ENCODE measurements at places on chromosomes 3 and 15. TPM values are rescaled to one million over a fixed set of nuclear protein-coding genes. Genes with fewer than 3 reads are reported as not detected.
A peak's percentile ranks its signal among the peaks of the same experiment; 100 is the strongest.

GRCh38 chr3:66592927-66593625 is 92.3 kb upstream of the LRIG1 start:
- peaks cover 9% of the 10 kb centered on the region for H3K27me3 ChIP-seq
- no peak overlapping the region for H3K27ac ChIP-seq
- no peaks in the 10 kb centered on the region for H3K4me1 ChIP-seq
- H3K36me3 ChIP-seq = no peaks in the 10 kb centered on the region
- DNase-seq = no peak

RASGRP1 gene
- total RNA-seq = 208 TPM

P2RY1 gene
- total RNA-seq = 0.05 TPM

- peaks cover 22% of the 10 kb centered on the region for H3K36me3 ChIP-seq
- DNase-seq = no peak
- no peak overlapping the region for H3K4me3 ChIP-seq
- H3K27me3 ChIP-seq = peaks cover 11% of the 10 kb centered on the region
Observed at GRCh38 chr15:68052431-68052830, 1.7 kb upstream of the PIAS1 start.

GRCh38 chr3:23271876-23272741 is 69.0 kb downstream of the UBE2E2 start:
- H3K4me3 ChIP-seq = no peak overlapping the region
- no peak for DNase-seq
- no peaks in the 10 kb centered on the region for H3K27me3 ChIP-seq
- H3K4me1 ChIP-seq = no peaks in the 10 kb centered on the region
- H3K27ac ChIP-seq = no peak overlapping the region

DNA sequence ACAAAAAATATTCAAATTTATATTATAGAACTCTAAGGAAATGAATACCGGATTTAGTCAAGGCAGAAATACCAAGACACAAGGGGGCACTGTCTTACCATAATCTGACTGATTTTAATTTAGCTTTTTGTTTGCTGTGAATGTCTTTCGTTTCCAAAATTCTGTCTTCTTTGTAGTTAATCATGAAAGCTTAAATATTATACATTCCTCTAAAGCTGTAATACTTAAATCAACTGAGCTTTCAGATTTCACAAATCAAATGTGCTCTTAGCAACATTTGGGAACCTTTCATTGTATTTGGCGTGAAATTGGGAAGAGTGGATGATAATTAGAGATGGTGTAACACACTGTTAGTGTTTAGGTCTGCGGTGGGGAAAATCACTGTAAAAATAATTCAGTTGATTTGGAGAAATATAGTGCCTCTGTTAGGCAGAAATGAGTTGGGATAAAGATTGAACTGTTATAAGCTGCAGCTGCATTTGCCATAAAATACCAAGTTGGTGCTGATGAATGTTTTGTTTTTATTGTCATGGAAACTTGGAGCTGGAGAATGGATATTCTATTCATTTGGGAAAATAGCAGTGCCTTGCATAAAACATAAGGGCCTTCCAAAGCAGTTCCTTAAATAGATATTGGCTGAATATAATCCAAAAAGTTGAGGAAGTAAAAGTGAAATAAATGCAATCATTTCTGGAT is 228.2 kb downstream of the TCF12 start:
- no peak overlapping the region for H3K27ac ChIP-seq
- H3K4me1 ChIP-seq = peaks cover 4% of the 10 kb centered on the region
- peaks cover 18% of the 10 kb centered on the region for H3K36me3 ChIP-seq

GRCh38 chr15:40091861-40092255 is 16.8 kb downstream of the BMF start:
- no peaks in the 10 kb centered on the region for H3K27me3 ChIP-seq
- H3K36me3 ChIP-seq = peaks cover 8% of the 10 kb centered on the region
- no peak for DNase-seq
- no peak overlapping the region for H3K4me3 ChIP-seq

DNA sequence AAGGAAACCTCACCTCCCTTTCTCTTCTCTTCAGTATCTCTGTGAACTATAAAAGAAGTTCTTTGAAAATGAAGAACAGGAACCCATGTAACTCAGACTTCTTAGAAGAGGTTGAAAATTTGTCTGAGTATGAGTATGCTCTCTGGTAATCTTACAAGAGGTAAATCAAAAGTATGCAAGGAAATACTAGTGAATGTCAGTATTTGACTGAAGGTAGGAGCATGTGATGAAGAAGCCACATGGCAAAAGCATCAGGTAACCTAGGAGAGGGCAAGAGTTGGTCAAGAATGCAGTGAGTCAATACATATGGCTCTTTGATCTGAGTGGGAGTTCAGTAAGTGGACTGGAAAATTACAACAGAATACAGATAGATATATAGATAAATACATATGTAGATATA is 133.0 kb upstream of the NECTIN3 start:
- H3K4me1 ChIP-seq = peaks cover 4% of the 10 kb centered on the region
- no peak overlapping the region for H3K4me3 ChIP-seq
- no peak overlapping the region for H3K27ac ChIP-seq

DNA sequence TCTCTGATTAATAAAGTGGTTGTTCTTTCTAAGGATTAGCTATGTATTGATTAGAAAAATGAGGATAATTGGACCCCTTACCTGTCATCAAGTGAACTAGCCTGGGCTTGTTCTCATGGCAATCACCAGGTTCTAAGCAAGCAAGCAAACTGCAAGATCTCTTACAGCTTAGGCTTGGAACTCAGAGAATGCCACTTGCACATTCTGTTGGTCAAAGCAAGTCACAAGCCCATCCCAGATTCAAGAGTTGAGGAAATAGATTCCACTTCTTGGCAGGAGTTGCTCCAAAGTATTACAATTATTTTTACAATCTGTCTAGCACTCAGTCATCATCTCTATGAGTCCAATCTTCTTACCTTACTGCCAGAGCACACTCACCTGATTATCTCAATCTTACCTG is 180.3 kb downstream of the SYNPR start:
- no peaks in the 10 kb centered on the region for H3K27me3 ChIP-seq
- no peaks in the 10 kb centered on the region for H3K4me1 ChIP-seq
- no peak overlapping the region for H3K27ac ChIP-seq

DNA sequence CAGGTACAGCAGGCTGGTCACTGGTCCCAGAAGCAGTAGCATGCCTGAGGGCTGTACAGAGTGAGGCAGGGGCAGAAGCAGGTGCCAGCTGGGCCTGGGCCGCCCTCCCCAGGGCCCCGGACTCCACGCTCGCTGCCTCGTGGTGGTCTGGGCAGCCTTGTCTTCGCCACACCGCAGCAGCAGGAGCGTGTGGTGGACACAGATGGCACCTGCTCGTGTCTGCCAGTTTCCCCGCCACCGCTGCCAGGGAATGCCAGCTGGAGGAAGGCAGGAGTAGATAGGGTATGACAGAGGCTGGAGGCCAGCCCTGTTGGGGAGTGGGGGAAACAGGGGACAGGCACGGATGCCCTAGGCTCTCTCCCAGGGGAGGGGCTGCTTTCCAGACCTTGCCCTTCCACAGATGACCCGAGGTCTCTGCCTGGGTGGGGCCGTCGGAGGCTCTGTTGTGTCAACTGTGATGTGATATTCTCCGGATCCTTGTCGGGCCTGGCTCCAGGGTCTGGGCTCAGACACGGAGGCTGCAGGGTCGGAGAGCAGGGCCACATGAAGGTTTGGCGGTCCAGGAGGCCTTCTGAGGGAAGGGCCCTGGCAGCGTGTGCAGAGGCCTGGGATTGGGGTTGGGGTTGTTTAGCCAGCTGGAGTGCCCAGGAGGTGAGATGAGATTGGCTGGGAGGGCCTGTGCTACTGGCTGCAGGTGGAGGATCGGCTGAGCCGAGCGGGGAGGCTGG is 33.6 kb downstream of the GOLGA6L10 start:
- no peak overlapping the region for H3K4me3 ChIP-seq
- H3K36me3 ChIP-seq = no peaks in the 10 kb centered on the region
- no peaks in the 10 kb centered on the region for H3K4me1 ChIP-seq
- DNase-seq = no peak
- peaks cover under 1% of the 10 kb centered on the region for H3K27me3 ChIP-seq

DNA sequence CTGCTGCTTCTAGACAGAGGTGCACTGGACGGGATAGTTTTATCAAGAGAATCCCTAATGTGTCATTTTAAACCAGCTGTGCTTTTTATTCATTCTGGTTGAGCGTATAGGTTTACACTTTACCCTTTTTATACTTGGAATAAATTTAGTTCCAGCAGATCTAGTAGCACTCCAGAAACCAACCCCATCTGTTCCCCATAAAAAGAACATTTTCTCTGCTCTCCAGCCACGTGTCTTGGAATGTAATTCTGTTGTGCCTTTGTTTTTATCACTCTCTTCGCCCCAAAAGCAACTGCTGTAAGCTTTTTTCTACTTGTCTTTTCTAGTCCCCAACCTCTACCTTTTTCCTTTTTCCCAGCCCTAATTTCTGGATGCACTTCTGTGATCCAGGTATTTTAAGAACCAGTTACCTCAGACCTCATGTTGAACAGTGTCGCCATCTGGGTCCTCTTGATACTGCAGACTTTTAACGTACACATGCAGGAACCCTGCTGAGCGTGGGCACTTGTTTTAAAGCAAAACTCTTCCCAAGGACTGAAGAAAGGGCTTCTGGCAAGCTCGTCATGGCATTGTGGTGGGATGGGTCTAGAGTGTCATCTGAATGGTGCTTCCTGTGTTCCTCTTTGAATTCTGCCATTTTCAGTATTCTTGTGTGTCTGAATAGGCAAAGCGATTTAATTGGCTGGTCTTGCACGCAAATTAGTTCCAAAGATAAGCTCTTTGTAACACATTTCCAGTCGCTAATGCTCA is 5.7 kb upstream of the EXOG start:
- no peaks in the 10 kb centered on the region for H3K27me3 ChIP-seq
- DNase-seq = no peak
- H3K4me3 ChIP-seq = no peak overlapping the region
- no peak overlapping the region for H3K27ac ChIP-seq
- H3K36me3 ChIP-seq = no peaks in the 10 kb centered on the region
- peaks cover 2% of the 10 kb centered on the region for H3K4me1 ChIP-seq

LTK gene
- 5.2 TPM for total RNA-seq

- no peak for DNase-seq
- H3K36me3 ChIP-seq = no peaks in the 10 kb centered on the region
- no peak overlapping the region for H3K4me3 ChIP-seq
- no peak overlapping the region for H3K27ac ChIP-seq
Observed at GRCh38 chr3:115852278-115852677, 229.0 kb downstream of the GAP43 start.

GRCh38 chr3:13015286-13016082 is 57.7 kb downstream of the IQSEC1 start:
- peak overlapping the region; percentile 100 for H3K27ac ChIP-seq
- peak overlapping the region; percentile 78 for H3K4me3 ChIP-seq
- peak; percentile 76 for DNase-seq
- no peaks in the 10 kb centered on the region for H3K27me3 ChIP-seq
- peaks cover 30% of the 10 kb centered on the region for H3K36me3 ChIP-seq

GRCh38 chr3:122403489-122403888 is 12.4 kb downstream of the WDR5B start:
- peaks cover 45% of the 10 kb centered on the region for H3K36me3 ChIP-seq
- no peak for DNase-seq
- no peak overlapping the region for H3K27ac ChIP-seq
- H3K4me3 ChIP-seq = no peak overlapping the region
- H3K27me3 ChIP-seq = no peaks in the 10 kb centered on the region
- H3K4me1 ChIP-seq = peaks cover 2% of the 10 kb centered on the region

GRCh38 chr3:71406972-71407810 is 176.3 kb downstream of the FOXP1 start:
- no peaks in the 10 kb centered on the region for H3K4me1 ChIP-seq
- no peak overlapping the region for H3K27ac ChIP-seq
- peaks cover 3% of the 10 kb centered on the region for H3K27me3 ChIP-seq
- no peaks in the 10 kb centered on the region for H3K36me3 ChIP-seq
- no peak for DNase-seq
- H3K4me3 ChIP-seq = no peak overlapping the region

DNA sequence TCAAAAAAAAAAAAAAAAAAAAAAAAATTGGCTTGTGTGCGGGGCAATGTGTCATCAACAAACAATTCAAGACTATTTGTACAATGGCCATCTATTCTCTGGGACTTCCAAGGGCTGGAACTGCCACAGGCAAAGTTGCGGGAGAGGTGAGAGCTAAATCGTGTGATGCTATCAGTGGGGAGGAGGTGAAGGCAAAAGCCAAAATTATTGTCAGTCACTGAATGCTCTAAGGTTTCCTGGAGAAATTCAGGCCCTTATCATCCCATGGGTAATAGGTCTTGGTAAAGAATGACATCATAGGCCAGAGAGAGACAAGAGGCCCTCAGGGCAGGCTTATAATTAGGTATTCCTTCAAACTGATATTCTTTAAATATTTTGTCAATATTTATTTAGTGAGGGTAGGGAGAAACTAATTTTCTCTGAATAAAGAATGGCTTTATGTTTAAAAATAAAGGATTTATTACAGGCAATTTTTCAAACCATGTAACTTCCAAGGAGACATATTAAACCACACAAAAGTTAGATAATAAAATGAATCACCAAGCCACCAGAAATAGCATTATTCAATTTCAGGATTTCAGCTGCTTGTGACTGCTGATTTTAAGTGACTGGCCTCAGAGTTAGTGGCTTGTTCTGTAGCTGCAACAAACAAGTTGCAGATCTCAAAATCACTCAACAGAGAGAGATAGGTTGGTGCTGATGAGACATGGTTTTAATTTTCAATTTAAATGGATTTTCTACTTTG is 226.3 kb upstream of the MRPL3 start:
- no peak for DNase-seq
- H3K36me3 ChIP-seq = no peaks in the 10 kb centered on the region
- H3K27ac ChIP-seq = no peak overlapping the region
- peaks cover 2% of the 10 kb centered on the region for H3K4me1 ChIP-seq
- peaks cover 2% of the 10 kb centered on the region for H3K27me3 ChIP-seq
- H3K4me3 ChIP-seq = no peak overlapping the region

GOLGA6L7 gene
- total RNA-seq = not detected

SLC51A gene
- not detected for total RNA-seq

CTXN2 gene
- total RNA-seq = not detected

GRCh38 chr15:37053166-37053565 is 47.2 kb downstream of the MEIS2 start:
- H3K27ac ChIP-seq = no peak overlapping the region
- DNase-seq = no peak

PGBD4 gene
- total RNA-seq = 3.3 TPM

- no peak overlapping the region for H3K4me3 ChIP-seq
- peaks cover 21% of the 10 kb centered on the region for H3K27me3 ChIP-seq
- no peaks in the 10 kb centered on the region for H3K4me1 ChIP-seq
Observed at GRCh38 chr15:33154351-33155166, 40.0 kb downstream of the FMN1 start.

GRCh38 chr15:62883938-62884479 is 158.5 kb upstream of the TPM1 start:
- H3K4me1 ChIP-seq = peaks cover 7% of the 10 kb centered on the region
- H3K27me3 ChIP-seq = peaks cover 31% of the 10 kb centered on the region
- no peaks in the 10 kb centered on the region for H3K36me3 ChIP-seq
- no peak overlapping the region for H3K4me3 ChIP-seq

GRCh38 chr3:136412307-136412706 is 162.2 kb downstream of the PCCB start:
- no peak for DNase-seq
- H3K27me3 ChIP-seq = no peaks in the 10 kb centered on the region
- H3K4me3 ChIP-seq = no peak overlapping the region

VPS13C gene
- 63.6 TPM for total RNA-seq

GRCh38 chr15:43550527-43551363 is 33.3 kb downstream of the MAP1A start:
- no peaks in the 10 kb centered on the region for H3K27me3 ChIP-seq
- no peaks in the 10 kb centered on the region for H3K4me1 ChIP-seq
- DNase-seq = no peak

- H3K4me3 ChIP-seq = no peak overlapping the region
- DNase-seq = no peak
- peaks cover 1% of the 10 kb centered on the region for H3K4me1 ChIP-seq
Observed at GRCh38 chr15:89119489-89120478, 31.5 kb downstream of the ABHD2 start.

GRCh38 chr3:115099134-115099985 is 47.7 kb downstream of the ZBTB20 start:
- no peak overlapping the region for H3K4me3 ChIP-seq
- H3K27me3 ChIP-seq = no peaks in the 10 kb centered on the region
- no peak overlapping the region for H3K27ac ChIP-seq
- DNase-seq = no peak

ADAMTS17 gene
- 0.38 TPM for total RNA-seq

All from activated CD4-positive, alpha-beta memory T cell treated with anti-CD3 and anti-CD28 coated beads, Interleukin-2, amount 10 ng/mL, durations not matched to agents 7 days and 5 days (primary cell).